ENCODE measurements at places on chromosomes 7 and 10.

- DNase-seq: no peak
Observed at GRCh38 chr7:100719523-100720278, 567 bp upstream of the EPO start.

- no peak for DNase-seq
Observed at GRCh38 chr7:30780941-30781340, 9.7 kb downstream of the MINDY4 start.

- no peak for DNase-seq
Observed at GRCh38 chr10:78251016-78251385, 217.3 kb downstream of the RPS24 start.

DNA sequence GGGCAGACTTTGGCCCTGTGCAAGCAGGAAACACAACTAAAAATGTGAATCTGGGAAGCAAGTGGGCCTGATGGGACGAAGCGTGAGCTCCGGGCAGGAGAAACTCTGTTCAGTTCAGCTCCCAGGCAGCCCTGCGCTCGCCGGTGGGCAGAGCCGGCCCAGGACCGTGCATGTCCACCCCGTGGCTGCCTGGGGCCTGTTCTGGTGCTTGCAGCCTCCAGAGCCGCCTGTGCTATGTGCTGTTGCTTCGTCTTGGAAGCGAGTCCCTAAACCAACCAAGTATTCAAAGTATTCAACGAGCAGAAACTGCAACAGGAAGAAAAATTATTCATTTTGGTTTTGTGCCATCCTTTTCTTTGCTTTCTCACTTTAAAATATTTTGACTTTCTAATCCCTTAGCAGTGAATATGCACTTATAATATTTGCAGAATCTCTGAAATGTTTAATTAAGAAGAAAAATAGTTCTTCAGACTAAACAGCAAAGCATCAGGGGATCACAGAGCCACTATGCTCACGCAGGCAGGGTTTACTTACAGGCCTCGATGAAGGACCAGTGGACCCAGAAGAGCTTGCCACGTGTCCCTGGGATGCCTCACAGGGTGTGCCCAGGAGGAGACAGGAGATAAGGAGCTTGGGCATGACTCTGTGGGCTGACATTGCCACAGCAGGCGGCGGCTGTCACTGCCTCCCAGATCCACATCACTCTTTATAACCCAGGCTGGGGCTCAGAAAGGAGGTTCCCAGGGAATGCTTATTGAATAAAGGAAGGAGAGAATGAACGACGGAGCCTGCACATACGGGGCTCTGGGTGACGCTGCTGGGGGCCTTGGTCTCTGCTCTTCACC, 45.6 kb downstream of the VIPR2 start:
- no peak for DNase-seq

DNA sequence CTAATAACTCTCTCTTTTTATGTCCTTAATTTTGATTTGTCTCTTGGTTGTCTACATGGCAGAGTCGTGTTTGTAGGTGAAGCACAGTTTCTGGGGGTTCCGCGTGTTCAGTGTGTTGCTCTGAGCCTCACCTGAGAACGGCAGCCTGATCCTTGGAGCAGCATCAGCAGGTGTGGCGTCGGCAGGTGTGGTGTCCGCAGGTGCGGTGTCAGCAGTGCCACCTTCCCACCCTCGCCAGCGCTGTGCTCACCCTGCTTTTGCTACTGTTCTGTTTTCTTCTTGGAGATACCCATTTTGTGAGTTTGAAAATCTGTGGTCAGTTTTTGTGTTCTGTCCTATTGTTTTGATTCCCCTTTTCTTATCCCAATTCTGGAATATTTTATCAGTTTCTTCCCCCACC, 406.6 kb downstream of the GLRX3 start:
- no peak for DNase-seq

DNA sequence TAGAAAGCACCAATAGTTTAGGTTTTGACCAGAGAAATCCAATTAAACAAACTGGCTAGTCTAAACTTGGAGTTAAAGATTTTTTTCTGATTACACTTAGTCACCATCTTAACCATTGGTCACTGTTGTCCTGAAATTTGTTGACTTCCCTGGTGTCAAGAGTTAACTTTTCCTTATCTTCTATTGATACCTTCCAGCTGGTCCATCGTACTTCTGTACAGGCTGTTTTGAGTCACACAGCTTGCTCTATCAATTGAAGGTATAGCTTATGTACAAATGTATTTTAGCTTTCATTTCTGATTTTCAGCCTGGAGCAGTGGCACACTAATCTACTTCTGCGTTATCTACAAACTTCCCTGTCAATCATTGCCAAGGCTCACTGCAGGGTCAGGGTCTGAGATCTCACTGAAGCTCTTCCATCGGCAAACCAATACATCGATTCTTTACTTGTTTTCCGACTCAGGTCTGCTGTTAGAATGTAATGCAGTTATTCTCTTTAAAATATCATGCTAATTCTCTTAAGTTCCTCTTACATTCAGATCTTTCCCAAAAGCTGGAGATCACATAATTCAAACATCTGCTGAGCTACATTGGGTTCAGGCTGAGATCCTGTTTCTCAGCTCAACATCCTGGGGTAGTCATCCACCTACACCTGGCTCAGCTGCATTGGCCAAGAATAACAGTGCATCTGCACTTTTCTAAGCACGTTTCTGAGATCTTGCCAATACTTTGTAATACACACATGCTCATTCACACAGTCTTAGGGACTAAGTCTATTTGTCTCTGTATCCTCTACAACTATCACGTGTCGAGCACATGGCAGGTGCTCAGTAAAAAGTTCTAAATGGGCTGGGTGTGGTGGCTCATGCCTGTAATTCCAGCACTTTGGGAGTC, 11.3 kb downstream of the MRPS33 start:
- no peak for DNase-seq

DNA sequence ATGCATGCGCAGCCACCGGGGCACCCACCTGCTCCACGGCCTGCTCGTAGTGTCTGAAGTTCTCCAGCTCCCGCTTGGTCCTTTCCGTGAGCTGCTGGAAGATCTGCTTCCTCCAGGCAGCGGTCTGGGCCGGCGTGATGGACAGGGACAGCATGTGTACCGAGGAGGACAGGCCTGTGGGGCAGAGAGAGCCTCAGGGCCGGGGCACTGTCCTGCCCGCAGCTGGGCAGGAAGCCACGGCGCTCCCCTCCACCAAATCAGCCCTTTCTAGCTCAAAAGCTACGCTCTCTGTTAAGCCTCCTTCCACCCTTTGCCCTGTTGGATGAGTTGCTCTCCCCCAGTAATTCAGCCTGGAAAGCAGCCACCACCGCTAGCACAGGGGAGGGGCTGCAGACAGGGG, 19.2 kb downstream of the TECPR1 start:
- DNase-seq: no peak

- DNase-seq: no peak
Observed at GRCh38 chr7:46871516-46871915, 710.4 kb downstream of the TNS3 start.

GRCh38 chr10:99775850-99776249, 6.6 kb upstream of the ABCC2 start:
- DNase-seq: no peak

DNA sequence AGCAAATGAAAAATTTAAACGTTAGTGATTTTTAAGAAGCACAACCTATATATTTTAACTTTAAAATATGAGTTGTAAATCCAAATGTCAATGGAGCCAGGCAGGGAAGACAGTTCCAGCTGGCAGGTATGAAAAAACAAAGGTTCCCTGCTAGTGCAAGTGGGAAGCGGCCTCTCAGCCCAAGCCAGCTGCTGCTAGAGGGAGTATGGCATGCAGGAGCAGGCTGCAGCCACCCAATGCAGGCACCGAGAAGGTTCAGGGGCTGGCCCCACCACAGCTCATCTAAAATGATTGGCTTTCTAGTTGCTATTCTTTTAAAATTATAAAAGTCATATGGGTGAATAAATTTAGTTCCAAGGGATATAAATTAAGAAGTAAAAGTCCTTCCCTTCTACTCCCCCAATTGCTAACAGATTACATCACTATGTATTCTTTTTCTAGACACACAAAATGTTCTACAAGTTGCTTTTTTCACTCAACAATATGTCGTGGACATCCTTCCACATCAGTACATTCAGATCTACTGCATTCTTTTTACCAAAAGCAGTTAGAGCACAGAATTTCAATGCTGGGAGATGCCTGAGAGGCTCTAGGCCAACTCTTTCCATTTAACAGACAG, 69.3 kb downstream of the SGMS1 start:
- no peak for DNase-seq

- DNase-seq: no peak
Observed at GRCh38 chr7:73736885-73737284, 1.7 kb downstream of the ABHD11 start.

GRCh38 chr7:128904381-128905197, 5.9 kb downstream of the KCP start:
- DNase-seq: peak; percentile 90

- peak; percentile 96 for DNase-seq
Observed at GRCh38 chr7:27095897-27096767, at the start of gene HOXA1. HOXA1 (minus strand) TSS chr7:27096000; CDS start chr7:27095912, 88 bp downstream.

DNA sequence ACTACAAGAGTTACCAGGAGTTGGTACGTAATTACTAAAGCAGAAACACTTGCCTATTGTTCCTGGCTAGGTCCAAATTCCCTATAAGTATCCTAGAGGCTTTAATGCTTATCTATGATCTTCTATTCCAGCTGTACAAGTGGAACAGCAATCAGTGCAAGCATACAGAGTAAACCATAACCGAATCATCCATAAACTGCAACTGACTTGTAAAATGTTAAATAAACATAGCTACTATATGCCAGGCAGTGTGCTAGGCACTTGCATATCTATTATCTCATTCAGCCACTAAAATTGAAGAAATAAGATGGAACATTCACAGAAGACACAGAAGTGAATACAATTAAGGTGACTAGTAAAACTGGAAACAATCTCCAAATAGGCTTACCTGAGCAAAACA, 55.7 kb downstream of the IRF5 start:
- DNase-seq: no peak

DNA sequence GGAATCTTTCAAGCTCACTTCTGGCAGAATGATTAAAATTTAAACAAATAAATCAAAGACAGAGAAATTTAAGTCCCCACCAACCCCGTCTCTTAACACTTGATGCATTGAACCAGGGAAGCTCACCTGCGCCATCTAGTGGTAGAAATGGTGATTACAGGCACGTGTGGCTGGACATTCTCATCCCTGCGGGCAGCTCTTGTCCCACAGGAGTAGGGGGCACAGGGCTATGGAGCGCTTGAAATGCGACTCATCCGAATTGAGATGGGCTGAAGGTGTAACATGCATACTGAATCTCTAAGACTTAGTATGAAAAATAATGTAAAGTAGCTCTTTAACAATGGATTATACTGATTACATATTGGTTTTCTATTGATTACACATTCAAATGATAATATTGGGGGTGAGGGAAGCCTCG, 24.8 kb upstream of the SLIT1 start:
- DNase-seq: peak; percentile 75

DNA sequence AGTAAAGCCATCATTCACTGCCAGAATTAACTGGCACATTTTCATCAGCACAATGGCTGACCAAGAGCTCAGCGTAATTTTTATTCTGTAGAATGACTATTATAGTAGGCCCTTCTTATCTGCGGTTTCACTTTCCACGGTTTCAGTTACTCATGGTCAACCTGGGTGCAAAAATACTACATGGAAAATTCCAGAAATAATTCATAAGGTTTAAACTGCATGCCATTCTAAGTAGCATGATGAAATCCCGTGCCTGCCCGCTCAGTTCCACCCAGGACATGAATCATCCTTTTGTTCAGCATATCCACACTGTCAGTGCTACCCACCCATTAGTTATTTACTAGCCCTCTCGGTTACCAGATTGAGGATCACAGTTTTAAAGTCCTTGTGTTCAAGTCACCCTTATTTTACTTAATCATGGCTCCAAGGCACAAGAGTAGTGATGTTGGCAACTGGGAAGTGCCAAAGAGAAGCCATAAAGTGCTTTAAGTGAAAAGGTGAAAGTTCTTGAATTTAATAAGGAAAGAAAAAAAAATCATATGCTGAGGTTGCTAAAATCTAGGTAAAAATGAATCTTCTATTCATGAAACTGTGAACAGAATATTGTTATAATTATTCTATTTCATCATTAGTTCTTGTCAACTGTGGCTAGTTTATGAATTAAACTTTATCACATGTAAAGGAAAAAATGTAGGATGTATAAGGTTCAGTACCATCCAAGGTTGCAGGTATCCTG, 204.9 kb downstream of the DOCK4 start:
- no peak for DNase-seq

DNA sequence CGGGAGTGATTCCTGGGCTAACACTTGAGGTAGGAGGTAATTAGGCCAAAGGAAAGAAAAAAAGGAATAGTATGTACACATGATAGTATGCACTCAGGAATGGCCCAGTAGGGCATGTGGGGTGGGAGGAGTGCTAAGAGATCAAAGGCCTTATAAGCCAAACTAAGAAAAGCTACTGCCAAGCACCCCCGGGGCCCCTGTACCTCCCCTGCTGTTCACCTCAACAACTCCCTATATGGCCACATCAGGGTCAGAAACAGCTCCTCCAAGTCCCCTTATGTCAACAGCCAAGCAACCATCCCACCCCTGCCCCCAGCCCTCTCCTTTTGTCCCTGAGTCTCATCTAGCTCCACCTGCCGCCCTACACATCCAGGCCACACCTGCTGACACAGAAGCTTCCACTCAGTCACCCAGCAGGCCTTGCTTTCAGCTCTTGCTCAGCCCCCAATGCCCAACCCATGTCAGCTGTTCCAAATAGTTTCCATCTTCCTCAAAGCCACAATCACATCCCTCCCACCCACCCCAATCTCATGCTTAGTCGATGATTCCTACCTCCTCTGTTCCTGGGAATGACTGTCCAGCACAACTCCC, 80.2 kb downstream of the SORBS1 start:
- no peak for DNase-seq

DNA sequence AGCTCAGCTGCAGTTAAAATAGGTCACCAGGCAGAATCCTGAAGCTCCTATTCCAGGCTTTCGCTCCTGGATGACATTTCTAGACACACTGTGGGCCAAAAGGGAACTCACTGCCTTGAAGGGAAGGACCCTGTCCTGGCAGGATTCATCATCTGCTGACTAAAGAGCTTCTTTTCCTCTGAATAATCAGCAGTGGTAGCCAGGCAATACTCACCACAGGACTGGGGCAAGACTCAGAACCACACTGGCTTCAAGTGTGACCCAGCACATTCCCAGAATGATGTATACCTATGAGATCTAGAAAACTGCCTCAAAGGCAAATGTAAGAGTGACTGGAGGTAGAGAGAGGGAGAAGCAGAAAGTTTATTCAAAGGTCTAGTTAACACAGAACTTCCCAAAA, 29.5 kb upstream of the EBF3 start:
- DNase-seq: no peak

GRCh38 chr10:68261132-68261856, 29.4 kb upstream of the ATOH7 start:
- DNase-seq: no peak

DNA sequence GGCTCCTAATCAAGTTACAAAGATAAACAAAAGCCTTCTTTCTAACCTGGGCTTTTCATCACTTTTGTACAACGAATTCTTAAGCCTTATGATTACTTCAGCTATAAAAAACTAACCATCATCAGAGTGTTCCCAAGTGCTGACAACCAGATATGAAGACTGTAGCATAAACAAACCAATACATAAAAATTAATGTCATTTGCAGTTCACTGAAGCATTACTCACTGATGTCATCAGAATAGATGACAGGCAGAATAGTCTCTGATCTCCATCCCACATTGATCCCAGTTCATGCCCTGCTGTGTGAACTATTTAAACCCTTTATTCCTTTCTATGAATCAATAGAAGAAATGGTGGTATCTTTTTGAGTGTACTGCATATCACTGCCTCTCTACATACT, 84.4 kb downstream of the DNAJC1 start:
- DNase-seq: no peak

GRCh38 chr7:107609811-107610261, 29.8 kb downstream of the BCAP29 start:
- no peak for DNase-seq

GRCh38 chr7:71325151-71325550, 193.2 kb downstream of the GALNT17 start:
- no peak for DNase-seq
